ENCODE measurements at places on chromosomes 1 and 21.

DNA sequence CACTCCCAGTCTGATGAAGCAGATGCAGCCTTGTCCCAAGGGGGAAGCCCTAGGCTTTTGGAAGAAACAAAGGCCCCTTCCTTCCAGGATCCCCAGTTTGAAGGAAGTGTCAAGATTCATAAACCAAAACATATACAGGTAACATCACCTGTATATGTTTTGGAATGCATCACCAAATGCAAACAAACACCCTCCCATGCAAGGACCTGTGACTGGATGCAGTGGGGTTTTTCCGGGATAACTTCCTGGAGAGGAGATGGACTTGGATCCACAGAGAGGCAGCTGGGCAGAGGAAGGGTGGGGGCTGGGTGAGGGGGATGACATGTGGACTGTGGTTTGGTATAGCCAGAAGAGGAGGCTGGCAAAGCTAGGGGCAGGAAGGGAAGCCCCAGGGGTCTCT lies 1.5 kb upstream of the PLA2G2F start:
- DNase-seq, result peak; percentile 4

DNA sequence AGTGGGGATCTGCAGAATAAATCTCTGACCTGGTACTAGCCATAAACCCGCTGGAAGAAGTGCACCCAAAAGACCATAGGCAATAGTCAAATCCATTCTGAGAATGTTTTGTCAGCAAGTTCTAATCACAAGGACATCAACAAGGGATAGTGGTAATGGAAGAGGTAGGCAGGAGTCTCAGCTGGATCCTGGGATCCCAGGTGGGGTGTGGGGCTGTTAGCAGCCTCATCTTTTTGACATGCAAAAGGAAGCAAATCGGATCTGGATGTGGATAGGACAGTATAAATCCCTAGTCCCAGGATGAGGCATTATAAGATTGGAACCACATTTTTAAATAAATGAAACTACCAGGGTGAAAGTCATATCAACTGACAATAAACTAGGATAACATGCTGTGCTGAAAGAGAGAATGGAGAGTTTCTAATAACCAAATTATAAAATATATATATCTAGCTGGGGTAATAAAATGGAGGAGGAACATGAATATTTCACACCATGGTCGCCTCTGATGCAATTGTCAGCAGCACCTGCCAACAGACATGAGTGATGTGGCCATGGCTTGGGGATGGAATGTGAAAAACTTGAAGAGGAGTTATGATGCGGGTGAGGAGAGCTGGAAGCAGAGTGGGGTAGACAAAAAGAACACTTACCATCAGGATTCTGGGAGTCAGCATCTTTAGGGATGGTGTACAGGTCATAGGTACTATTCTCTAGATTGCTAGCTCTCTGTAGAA lies 23.7 kb upstream of the PEX19 start:
- no peak for DNase-seq

- no peak for DNase-seq
These were observed 12.2 kb upstream of the PADI6 start for GRCh38 chr1:17359808-17360207.

- no peak for DNase-seq
These were observed 122.9 kb upstream of the GALNT2 start for GRCh38 chr1:229943988-229944743.

DNA sequence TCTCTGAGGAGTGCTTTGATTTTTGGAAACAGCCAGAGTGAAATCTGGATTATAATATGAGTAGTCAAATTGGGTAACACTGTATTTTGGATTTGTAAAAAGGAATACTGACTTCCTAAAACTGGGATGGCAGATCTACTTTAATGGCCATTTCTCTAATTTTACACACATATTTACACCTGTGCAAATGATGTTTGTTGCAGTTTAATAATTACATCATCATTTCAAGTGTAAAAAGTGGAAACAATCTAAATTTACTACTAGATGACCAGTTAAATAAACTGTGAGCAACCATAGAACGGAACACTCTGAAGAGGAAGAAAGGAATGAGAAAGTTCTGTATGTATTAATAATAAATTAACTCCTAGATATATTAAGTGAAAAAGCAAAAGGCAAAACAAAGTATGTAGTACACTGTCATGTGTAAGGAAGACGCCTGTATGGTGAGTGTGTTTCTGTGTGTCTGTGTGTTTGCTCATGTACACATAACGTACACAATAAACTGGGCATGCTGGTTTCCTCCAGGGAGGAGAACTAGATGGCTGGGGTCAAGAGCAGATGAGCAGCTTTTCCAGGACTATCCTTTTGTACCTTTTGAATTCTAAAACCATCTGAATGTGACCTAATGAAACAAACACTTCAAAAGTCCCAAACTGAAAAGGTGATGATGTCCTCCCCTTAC lies 2.9 kb upstream of the RHEX start:
- DNase-seq, result no peak

DNA sequence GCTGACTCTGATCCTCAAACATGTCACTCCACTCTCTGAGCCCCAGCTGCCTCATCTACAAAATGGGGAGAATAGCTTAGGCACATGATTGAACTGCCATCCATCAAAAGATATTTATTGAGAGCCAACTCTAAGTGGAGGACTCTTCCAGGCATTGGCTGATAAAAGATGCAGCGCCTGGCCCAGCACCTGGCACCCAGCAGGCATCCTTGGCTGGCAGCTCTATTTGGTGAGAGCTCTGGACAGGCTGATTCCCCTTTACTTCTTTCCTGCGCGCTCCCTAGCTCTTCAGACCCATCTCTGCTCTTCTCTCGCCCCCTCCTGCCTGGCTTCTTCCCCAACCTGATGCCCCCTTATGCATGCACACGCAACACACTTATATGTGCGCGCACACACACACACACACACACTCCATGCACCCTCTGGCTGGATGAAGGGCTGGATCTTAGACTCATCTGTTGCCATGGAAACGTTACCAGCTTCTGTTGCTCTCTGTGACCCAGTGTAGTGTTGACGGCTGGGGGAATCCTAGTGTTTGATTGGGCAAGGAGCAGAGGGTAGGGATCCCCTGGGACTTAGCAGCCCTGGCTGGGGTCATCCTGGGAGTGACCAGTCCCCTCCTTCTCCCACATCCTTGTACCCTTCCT lies 49.3 kb downstream of the VWA5B1 start:
- no peak for DNase-seq

DNA sequence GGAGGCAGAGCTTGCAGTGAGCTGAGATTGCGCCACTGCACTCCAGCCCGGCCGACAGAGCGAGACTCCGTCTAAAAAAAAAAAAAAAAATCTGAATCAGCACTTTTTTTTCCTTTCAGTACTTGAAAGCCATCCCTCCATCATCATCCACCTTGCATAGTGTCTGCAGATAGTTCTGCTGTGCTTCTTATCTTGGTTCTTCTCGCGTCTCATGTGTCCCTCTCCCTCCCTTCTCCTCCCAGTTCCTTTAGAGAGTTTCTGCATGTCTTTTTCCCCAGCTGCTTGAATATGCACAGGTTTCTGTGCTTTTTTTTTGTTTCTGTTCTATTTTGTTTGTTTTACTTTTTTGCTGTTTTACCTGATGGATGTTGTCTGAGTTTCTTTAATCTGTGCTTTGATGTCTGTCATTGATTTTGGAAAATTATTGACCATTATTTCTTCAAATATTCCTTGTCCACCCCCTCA lies 3.9 kb upstream of the COL18A1 start:
- no peak for DNase-seq

DNA sequence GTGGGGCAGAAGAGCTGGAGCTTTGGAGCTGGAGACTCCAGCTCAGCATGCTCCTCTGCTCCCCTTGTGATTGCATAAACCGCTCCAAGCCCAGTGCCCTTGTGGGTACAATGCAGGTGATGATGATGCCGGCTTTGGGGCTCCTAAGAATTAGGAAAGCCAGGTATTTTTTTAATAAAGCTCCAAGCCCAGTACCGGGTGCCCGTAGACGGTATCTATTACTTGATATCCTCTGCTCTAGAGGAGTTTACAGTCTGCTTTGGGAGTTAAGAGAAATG lies 27.2 kb downstream of the TENT5C start:
- no peak for DNase-seq

DNA sequence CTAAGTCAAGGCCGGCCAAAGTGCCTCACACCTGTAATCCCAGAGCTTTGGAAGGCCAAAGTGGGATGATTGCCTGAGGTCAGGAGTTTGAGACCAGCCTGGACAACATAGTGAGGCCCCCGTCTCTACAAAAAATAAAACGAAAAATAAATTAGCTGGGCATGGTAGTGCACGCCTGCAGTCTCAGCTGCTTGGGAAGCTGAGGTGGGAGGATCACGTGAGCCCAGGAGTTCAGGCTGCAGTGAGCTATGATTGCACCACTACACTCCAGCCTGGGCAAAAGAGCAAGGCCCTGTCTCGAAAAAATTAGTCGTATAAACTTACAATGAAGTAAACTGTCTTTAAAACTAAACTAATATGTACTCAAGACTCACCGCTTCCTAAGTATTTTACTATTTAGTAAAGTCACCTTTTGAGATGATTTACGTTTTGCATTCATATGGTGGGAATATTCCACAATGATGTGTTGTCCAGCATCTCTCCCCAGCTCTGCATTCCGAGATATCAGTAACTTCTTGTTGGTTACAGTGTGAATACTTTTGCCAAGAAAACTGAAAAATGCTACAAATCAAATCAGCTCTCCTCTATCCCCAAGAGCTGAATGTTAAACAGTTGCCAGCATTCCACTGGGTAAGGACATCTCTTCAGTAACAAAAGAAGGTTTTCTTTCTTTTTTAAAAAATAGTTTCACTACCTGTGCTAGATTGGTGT lies 84.9 kb upstream of the C21orf91 start:
- DNase-seq, result no peak

DNA sequence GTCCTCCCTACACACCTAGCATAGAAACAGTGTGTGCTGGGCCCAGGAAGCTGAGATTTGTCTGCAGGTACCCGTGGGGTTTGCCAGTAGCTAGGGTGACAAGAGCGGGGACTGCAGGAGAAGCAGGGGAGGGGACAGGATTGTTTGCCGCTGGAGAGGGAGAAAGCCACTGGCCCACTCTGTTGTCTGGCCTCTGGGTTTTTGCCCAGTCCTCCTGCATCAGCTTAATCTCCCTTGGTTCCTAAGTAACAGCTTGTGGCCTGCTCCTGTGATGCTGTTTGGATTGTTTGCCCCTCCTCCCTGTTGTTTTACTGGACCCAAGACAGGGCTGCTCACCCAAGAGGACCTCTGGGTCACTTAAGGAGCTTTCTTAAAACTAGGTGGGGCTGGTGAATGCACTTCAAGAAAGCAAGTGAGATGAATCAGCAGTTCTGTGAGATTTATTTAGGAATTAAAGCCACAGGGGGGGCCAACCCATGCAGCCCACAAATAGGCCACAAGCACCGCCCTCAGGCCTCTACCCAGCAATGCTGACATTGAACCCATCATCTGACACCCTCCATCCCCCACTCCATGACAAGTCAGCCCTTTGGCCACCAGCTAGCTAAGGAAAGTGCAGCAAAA lies 142.8 kb downstream of the ZZZ3 start:
- DNase-seq, result peak; percentile 79

DNA sequence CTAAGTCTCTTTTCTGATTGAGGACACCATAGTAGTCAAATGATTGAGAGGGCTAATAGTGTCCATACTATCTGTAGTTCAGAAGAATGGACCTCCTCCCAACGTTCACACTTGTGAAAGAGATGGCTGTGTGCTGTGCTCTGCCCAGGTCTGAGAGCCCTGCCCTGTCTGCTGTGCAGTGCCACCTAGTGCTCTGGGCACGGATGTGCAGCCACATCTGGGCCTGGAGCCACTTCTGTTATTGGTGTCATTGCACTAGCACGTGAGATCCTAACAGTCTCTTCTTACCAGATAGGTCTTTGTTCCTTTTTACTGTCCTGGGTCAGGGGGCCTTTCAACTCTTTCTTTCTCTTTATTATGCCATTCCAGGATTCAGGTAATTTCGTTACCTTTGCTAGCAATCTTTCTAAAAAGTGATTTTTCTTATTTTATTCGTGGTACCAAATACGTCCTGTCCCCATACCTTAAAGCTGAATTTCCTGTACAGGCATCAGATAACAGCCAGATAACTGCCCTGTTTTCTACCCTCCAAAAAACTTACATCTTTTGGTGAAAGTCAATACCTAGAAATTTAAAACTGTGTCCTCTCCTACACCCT lies 21.7 kb downstream of the INTS3 start:
- peak; percentile 96 for DNase-seq

DNA sequence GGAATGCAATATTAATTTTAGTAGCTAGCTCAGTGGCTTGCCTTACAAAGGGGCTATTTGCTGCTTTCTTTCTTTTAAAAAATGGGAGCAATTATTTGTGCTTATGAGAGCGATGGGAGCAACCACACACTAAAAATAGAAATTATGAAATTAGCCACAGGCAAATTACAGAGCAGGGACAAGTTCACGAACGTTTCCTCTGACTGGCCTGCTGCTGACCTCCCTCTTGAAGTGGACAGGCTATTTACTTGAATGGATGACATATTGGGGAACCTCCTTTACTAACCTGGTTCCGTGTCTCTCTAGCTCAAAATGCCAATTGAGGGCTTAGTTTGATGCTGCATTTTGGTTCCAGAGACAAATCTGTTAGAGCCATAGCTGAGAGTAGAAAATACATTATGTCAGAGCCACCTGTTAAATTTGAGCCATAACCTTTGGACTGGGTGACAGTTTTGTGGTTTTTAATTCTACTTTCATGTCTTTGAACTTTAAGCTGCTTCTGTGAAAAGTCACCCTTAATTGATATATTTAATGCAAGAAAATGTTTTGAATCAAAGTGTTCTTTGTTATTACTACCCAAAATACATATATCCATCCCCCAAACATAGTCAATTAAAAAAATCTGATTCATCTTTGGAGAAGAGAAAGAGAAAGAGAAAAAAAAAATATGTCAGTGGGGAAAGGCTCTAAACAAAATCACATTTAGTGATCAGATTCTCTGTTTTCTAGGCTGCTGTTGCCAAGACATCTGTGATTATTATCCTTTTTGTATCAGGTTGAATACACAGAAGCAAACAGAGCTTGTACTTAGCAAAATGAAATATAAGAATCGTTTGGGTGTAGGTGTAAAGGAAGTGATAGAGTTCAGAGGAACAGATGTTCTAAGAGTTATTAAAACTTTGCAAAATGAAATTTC lies 351.9 kb downstream of the ADGRL2 start:
- DNase-seq, result no peak

DNA sequence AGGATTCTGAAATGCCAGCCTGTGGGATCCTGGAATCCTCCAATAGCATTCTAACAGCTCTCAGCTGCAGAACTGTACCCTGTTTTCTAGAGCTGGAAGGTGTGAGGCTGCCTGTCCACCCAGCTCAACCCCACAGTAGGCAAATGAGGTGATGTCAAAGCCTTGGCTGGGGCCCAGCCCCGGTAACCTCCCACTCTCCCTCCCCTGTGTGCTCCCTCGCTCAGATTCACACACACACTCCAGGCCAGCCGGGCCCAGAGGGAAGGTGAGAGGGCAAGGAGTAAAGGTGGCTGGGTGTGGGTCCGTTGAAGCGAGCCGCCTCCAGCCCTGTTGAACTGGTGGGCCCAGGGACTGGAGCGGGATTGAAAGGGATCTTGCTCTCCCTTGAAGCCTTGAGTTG lies at the start of gene BSND:
Gene BSND, plus strand, starts transcription at position 257 of the 400 bp plus-strand sequence. CDS start 254 bp downstream, outside the sequence.
- no peak for DNase-seq
